ENCODE measurements at places on chromosomes 1 and 21.
A peak's percentile ranks its signal among the peaks of the same experiment; 100 is the strongest.

GRCh38 chr1:55775007-55775406 lies 559.8 kb upstream of the USP24 start:
- DNase-seq: no peak

GRCh38 chr1:244674446-244674845 lies 21.5 kb downstream of the DESI2 start:
- no peak for DNase-seq

DNA sequence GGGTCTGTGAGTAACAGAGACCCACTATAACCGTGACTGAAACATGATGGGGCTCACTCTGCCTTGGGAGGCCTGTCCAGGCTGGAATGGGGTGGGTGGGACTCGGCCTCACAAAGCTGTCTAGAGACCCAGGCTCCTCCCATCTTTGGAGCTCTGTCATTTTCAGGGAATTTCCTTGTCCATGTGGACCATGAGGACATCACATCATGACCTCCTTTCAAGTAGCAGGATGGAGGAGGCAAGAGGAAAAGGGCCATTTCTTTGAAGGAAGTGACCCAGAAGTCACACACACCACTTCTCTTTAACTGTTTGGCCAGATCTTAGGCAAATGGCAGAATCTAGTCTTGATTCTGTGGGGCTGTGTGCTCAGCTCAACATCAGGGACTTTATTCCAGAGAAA lies 79.9 kb downstream of the CNIH3 start:
- DNase-seq: no peak

DNA sequence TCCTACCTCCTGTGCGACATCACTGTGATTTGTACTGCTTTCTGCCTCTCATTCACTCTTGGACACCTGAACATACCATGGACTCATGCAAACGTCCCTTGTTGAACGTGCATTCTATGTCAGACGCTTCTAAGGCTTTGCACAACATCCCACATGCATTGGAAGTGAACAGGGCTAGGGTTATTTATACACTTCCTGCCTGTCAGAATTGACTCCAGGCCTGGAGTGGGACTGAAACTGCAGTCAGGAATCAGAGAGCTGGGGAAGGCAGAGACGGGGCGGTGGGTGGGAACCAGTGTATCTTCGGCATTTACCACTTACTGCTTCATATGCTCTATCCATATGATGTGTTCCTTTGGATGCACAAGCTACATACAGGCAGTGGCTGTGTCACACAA lies 81.4 kb upstream of the GALNT2 start:
- no peak for DNase-seq

DNA sequence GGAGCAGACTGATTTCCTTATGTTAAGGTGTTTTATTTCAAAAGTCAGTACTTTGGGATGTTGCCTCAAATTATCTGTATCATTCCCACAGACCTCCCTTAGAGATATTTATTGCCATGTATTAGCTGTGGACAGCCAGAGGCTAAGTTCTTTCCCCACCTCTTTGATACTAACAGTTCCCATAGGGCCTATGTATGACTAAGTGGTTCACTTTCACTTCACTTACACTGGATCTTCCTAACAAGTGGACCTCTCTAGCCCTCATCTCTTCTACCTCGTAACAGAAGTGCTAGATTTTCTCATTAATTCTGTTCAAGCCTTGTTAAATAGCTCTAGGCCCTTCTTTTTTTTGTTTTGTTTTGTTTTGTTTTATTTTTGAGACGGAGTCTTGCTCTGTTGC lies 6.2 kb downstream of the TRAF5 start:
- DNase-seq: no peak

GRCh38 chr1:243414152-243414494 lies 158.3 kb downstream of the SDCCAG8 start:
- no peak for DNase-seq

- DNase-seq: no peak
Measured at GRCh38 chr1:209107535-209107934, 476.0 kb upstream of the CAMK1G start.

GRCh38 chr1:93740601-93741031 lies 59.0 kb upstream of the BCAR3 start:
- no peak for DNase-seq

DNA sequence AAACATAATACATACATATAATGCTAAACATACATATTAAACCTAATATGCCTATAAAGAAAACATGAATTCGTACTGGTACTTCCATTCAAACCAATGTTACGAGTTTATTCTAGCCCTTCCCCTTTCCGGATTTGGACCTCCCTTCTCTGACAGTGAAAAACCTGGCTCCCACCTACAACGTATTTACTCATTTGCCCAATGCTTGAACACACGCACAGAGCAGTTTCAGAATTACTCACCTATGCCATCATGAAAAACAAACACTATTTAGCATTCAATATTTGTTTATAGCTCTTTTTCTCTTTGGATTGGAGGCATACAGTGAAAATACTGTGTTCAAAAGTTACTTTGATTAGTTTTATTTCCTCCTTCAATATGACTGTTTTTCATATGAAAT lies 204.4 kb downstream of the LMX1A start:
- DNase-seq: no peak

DNA sequence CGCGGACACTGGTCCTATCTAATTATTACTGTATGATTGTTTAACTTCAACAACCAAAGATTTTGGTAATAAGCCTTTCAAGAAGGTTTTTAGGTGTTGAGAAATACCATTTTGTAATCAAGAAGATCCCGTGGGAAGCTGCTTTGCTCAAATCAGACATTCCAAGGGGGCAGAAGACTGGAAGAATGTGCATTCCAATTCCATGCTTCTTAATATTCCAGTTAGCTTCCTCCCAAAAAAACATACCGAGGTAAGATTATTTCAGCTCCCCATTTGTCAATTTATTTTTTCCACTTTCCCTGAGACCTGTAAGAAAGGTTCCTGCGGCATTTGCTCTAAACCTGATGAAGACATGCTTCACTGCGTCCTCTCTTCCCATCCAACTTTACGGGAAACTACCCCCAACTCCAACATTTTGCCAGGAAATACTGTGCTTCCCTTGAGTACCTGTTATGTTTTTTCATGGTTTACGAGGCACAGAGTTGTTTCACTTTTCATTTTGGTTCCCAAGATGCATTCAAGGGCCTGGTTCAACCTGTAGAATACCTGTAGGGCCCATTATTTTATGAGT lies 4.1 kb downstream of the CNN3 start:
- DNase-seq: no peak

- DNase-seq: no peak
Measured at GRCh38 chr1:214859647-214860046, 222.9 kb upstream of the KCNK2 start.

DNA sequence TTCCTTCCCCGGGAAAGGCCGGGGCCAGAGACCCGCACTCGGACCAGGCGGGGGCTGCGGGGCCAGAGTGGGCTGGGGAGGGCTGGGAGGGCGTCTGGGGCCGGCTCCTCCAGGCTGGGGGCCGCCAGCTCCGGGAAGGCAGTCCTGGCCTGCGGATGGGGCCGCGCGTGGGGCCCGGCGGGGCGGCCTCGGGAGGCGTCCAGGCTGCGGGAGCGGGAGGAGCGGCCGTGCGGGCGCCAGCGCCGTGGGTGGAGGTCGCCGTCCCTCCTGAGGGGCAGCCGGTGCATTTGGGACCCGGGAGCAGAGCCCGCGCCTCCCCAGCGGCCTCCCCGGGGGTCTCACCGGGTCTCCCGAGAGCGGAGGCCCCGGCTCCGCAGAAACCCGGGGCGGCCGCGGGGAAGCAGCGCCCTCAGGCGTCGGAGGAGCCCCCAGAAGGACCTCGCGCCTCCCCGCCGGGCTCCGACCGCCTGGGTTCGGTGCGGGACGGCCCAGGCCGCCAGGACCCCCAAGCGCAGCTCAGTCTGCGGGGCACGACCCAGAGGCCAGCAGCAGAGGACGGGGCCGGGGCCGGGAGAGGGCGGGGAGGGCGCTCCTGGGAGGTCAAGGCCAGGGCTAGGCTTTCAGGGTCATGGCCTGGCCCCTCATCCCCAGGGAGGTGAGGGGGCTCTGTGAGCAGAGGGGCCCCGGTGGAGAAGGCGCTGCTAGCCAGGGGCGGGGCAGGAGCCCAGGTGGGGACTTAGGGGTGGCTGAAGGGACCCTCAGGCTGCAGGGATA lies 7.2 kb upstream of the SLX9 start:
- peak; percentile 72 for DNase-seq

DNA sequence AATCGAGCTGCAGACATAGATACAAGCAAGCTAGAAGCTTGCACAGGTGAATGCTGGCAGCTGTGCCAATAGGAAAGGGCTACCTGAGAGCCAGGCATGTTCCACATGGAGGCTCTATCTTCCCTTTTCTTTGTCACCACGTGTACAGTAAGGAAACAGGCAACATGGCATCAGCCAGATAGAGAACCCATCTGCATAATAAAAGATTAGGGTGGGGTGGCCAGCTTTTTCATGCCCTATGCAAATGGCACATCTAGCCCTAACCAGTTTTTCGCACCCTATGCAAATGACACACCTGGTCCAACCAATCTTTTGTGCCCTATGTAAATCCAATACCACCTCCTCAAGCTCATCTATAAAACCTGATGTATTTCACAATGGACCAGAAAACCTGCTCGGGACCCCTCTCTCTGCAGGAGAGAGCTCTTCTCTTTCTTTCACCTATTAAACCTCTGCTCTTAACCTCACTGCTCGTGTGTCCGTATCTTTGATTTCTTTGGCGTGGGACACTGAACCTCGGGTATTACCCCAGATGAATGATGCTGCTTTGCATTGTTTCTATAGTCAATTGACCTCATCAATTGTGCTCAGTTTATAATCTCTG lies 93.9 kb downstream of the SLC30A10 start:
- DNase-seq: no peak

DNA sequence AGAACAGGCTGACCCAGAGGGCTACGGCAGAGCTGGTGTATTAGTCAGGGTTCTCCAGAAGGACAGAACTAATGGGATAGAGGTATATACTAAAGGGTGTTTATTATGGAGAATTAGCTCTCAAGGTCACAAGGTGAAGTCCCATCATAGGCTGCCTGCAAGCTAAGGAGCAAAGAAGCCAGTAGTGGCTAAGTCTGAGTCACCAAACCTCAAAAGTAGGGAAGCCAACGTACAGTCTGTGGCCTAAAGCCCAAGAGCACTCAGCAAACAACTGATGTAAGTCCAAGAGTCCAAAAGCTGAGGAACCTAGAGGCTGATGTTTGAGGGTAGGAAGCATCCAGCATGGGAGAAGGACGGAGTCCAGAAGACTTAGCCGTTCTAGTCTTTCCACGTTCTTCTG lies 179.2 kb downstream of the BACH1 start:
- DNase-seq: no peak

DNA sequence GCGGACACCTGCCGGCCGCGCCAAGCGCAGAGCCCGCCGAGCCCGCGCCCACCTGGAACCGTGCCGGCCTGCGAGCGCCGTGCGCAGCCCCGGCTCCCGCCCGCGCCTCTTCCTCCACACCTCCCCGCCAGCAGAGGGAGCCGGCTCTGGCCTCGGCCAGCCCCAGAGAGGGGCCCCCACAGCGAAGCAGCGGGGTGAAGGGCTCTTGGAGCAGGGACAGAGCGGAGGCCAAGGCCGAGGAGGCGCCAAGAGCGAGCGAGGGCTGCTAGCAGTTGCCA lies 50.1 kb upstream of the KRTAP19-8 start:
- no peak for DNase-seq

DNA sequence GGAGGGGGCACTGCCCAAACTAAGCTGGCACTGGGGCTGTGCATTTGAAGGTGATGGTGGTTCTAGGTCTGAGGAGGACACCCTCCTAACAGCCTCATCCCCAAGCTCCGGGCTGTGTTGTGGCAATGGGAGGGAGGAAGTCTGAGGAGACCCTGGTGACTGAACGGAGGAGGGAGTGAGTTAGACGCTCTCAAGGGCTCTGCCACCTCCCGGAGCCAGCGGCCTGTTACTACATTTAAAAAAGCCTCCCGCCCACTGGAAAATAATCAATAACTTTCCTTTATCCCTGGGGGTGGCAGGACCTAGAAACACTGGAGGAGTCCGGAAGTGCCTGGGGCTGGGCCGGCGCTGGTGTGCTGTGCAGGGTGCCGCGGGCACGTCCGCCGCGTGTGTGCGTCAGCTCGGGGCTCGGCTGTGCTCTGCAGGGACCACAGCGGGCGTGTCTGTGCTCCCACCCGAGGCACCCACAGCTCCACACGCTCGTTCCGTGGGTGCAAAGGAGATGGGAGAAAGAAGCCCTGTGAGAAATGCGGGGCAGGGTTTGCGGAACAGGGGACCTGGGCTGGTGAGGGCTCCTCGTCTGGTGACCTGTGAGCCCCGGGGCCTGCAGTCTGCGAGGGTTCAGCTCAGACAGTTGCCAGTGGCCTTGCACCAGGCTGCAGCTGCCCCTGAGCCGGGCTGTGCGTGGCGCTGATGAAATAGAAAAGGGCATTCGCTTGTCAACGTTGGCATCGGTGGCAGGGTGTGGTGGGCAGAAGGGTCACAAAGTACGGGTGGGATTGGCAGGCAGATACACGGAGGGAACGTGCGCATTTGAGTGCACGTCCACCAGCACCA lies 5.3 kb downstream of the SAMD11 start:
- no peak for DNase-seq

DNA sequence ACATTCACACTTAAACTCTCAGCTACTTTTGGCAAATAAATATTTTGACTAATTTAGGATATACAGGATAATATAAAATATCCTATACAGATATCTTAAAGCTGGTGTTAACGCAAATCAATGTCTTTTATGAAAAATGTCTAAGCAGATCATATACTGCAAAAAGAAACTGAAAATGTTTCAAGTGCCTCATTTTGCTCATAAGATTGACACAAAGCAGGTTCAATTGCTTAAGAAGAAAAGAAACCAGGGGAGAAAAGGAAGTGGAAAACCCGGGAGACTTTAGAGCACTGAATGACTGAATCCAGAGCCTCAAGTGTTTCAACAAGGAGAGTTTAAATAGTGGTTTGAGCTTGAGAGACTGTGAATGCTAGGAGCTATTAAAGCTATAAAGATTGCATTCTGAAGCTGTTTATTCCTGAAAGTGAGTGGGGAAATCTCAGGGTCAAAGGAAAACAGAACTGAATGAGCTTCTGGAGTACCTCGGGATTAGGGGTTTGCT lies 1943.0 kb downstream of the MRPL39 start:
- no peak for DNase-seq

DNA sequence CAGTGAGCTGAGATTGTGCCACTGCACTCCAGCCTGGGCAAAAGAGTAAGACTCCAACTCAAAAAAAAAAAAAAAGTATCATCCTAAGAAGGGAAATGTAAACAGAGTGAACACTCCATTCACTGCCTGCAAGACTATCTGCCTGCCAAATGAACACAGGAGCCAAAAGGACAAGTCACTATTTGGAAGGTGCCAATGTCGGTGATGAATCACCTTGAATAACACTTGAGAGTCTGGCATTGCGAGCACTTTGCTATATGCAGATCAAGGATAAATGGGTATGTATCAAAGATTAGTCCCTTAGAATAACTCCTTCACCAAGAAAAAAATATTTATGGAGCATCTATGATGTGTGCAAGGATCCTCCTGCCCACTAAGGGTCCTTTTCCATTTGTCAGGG lies 6.6 kb downstream of the UBR4 start:
- peak; percentile 35 for DNase-seq

DNA sequence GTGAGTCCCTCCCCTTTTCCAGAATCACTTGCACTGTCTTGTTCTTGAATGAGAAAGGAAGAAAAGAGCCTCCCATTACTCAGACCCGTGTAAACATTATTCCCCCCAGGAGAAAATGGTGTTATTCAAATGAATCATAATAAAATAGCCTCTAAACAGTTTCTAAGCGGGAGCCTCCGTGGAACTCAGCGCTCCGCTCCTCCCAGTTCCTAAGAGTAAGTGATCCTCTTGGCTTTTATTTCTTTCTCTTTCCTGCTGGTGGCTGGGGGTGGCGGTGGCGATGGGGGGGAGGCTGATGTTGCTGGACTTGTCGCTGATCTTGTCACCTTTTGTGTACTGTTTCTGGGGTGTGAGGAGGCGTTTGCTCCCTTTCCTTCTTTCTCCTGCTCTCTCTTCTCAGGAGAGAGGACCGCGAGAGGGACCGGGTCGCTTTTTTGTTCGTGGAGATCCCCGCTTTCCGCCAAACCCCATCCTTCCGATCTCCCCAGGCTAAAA lies 781 bp downstream of the PROX1 start:
- DNase-seq: no peak

All from stomach (tissue), 19 donors.